ENCODE measurements at places on chromosomes 11 and 22.

DNA sequence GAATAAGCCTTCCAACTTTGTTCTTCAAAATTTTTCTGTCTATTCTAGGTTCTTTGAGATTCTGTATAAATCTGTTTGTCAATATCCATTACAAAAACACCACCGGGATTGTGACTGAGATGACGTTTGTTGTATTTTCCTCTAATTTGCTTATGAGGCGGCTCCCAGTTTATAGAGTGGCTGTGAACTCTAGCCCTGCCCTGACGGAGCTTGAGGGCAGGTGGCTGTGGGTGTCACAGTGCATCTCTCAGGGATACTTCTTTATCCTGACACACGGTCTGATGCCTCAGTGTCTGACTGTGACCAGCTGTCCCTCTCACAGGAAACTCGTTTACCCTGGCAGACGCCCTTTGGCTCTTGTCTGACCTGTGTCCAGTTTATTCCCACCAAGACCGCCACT lies 53.7 kb upstream of the ATXN10 start:
- no peak for DNase-seq

DNA sequence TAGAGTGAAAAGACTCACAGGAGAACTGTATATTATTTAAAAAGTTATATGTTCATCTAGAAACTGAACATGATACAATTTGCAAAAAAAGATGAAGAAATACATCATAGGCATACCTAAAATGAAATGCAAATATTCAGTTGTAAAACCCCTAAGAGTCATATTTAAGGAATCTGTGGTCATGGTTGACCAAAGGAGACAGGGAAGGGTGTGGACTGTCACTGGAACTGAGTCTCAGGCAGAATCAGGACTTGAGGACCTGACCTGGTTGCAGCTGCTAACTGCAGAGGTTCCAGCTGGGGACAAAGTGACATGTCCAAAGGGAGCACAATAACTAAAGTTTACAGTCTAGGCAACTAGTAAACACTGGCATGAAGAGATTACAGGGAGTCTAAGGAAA lies 211.3 kb upstream of the RAG2 start:
- no peak for DNase-seq

DNA sequence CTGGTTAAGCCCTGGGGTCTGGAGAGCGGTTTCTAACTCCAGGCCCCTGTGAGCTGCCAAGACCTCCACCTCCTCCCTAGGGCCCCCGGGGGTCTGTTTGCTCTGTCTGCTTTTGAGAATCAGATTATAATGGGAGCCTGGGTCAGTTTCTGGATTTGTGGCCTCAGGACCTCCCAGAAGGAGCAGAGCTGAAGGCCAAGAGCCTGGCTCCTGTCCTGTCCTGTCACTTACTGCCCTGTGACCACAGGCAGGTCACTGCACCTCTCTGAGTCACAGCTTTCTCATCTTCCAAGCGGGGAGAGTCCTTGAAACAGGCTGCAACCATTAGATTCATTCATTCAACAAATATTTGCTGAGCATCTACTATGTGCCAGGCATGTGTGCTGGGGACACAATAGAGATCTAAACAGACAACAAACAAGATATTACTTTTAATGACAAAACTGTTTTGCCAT lies 87.3 kb upstream of the FGF3 start:
- DNase-seq = no peak

GRCh38 chr22:49906799-49907290 lies 11.4 kb downstream of the ALG12 start:
- no peak for DNase-seq

DNA sequence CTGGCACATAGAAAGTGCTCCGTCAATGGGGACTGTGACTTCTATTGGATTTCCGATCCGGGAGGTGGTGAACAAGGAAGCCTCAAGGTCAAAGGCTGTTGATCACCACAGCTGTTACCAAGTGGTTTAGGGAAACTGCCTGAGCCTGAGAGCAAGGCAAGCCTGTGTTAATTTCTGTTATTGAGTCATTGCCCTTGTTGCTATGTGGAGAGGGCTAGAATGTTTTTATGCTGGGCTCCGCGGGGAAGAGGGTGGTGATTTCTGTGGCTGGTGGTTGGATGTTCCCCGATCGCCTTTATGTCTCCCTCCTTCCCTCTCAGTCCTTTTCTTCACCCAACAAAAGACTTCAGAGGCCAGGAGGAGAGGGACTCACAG lies 108.5 kb upstream of the ALX4 start:
- DNase-seq = no peak

DNA sequence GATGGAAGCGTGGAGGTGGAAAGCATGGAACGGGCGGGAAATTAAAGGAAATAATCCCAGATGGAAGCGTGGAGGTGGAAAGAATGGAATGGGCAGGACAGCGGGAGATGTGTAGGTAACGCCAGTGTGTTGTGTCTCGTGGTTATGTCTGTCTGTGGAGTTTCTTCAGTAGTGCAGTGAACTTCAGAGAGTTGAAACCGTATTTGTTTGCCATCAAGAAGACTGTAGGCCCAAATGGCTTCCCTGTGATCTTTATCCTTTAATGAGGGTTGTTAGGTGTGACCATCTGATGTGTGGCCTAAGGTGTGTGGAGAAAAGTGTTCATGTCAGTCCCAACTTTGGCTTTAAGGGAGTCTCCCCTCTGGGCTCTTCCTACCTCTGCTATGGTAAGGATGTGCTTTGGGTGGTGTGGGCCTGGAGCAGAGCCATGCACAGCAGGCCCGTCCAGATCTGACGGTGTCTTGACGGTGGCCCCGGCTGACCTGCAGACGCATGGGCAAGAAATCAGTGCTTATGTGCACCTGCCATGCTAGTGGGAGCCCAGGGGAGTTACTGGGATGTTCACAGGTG lies 39.6 kb downstream of the AP2A2 start:
- DNase-seq = no peak

- no peak for DNase-seq
These were observed 1260.9 kb downstream of the BRD1 start for GRCh38 chr22:48566741-48567140.

- no peak for DNase-seq
These were observed 77.7 kb downstream of the TRIM44 start for GRCh38 chr11:35740061-35740799.

- no peak for DNase-seq
These were observed 23.2 kb upstream of the ST3GAL4 start for GRCh38 chr11:126332221-126332711.

- no peak for DNase-seq
These were observed 14.0 kb upstream of the CTSD start for GRCh38 chr11:1777737-1778136.

DNA sequence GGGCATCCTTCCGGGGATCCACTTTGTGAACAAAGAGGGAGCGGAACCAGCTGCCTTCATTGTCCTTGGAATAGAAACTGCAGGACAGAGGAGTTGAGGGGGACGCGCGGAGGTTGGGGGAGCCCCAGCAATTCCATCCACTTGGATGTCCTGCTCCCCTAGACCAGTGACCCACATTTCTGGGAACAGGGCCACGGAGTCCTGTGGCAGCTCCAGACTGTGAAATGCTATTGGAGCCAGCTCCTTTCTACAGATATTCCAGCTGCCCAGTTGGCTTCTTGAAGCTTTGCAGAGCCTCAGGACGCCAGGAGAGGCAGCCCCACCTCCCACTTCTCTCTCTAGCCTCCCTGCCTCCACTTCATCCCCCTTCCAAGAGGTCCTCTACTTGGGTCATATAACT lies 10.5 kb downstream of the NIPSNAP1 start:
- DNase-seq = no peak

DNA sequence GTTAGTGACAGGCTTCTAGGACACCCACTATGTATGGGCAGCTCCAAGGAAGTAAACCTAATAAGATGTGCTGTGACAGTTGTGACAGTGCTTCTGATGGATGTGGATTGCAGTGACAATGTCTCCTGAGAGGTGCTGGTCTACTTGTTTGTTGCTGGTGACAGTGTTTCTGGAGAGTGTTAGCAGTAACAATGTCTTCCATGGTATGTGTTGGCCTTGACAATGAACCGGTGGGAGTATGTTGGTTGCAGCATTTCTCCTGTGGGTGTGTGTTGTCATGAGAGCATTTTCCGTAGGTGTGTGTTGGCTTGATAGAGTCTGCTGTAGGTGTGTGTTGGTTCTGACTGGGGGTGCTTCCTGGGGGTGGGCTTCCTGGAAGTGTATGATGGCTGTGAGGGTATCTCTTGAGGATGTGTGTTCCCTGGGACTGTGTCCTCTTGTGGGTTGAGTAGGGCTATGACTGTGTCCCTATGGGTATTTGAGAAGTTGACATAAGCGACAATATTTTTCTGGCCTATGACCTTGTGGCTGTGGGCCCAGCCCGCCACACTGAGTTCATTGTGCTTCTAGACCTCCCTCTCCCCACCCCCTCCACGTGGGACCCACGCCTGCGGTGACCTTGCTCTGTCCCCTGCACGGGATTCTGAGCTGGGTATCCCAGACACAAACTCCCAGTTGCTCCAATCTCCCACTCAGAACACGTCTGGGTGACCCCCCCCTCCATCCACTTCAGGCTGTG lies 1.2 kb downstream of the DCHS1 start:
- DNase-seq = no peak

- no peak for DNase-seq
These were observed 108.0 kb upstream of the CADM1 start for GRCh38 chr11:115612046-115612730.

DNA sequence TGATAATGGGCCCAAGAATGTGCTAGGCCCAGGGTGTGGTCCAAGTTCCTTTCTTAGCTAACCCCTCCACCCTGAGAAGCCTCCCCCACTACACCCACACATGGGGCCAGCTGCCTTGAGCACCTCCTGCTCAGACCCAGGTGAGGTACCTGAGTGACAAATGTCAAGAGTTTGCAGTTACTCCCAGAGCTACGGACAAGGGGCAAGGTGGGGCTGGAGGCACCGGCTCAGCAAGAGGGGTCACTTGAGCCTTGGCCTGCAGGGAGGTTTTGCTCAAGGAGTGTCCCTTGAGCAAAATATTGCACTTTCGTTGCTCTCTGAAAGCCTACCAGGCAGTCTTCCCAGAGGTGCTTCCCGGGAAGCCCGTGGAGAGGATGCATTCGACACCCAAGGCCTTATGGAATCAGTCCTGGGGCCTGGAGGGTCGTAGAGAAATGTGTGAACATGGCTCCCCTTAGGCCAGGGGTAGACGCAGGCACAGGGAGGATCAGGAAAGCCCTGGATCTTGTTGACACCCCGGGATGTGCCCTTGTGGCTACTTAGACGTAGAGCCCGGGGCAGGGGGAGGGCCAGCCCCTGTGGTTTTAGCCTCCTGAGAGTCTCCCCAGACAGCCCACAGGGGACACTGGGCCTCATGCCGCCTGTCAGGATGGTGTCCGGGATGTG lies 114.2 kb downstream of the KCNQ1 start:
- DNase-seq = no peak

DNA sequence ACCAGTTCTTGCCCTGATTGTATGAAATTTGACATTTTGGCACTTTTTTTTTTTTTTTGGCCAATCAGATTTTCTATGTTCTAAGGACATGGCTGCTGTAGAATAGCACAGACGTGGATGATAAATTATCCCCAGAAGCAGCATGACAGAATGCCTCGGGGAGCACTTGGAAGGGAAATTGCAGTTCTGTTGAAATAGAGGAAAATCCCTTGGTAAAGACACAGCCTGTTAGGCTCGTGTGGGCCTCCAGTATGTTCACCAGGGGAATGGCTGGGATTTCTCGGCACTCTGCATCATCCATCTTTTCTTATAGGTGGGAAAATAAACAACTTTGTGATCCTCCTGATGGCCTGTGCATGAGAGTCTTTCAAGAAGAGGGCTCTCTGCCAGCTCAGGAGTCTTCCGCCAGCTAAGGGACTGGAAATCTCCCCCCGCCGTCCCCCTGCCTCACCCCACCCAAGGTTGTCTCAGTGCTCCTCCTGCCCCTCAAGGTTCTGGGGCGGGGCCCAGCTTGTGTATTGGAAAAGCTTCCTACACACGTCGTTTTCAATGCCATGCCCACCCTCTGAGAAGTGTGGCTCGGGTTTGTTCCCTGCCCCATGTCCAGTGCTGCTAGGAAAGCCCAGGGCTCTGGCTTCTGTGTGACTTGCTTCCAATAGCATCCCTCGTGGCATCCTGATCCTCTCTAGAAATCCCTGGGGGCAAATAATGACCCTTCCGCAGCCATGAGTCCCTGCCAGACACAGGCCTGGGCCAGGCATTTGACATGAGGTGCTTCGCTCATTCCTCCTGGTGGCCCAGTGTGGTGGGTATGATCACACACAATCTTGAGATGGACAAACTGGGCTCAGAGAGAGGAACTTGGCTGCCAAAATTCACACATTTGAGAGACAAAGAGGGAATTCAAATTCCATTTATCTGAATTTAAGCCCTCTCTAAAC lies 70.6 kb upstream of the ATXN10 start:
- DNase-seq = no peak

- no peak for DNase-seq
These were observed 207.0 kb downstream of the MN1 start for GRCh38 chr22:27594474-27595134.

DNA sequence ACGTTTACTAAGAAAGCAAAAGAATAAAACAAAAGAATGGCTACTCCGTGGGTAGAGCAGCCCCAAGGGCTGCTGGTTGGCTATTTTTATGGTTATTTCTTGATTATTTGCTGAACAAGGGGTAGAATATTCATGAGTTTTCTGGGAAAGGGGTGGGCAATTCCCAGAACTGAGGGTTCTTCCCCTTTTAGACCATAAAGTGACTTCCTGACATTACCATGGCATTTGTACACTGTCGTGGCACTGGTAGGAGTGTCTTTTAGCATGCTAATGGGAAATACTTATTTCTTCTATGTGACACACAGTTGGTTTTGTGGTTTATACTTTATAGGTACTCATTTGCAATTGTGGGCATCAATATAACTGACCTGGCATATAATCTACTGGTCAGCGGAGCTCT lies 56.3 kb downstream of the SLN start:
- DNase-seq = no peak

GRCh38 chr11:114058026-114058706 lies 1.3 kb upstream of the ZBTB16 start:
- no peak for DNase-seq

- DNase-seq = no peak
These were observed 16.3 kb downstream of the IL2RB start for GRCh38 chr22:37133304-37134018.

DNA sequence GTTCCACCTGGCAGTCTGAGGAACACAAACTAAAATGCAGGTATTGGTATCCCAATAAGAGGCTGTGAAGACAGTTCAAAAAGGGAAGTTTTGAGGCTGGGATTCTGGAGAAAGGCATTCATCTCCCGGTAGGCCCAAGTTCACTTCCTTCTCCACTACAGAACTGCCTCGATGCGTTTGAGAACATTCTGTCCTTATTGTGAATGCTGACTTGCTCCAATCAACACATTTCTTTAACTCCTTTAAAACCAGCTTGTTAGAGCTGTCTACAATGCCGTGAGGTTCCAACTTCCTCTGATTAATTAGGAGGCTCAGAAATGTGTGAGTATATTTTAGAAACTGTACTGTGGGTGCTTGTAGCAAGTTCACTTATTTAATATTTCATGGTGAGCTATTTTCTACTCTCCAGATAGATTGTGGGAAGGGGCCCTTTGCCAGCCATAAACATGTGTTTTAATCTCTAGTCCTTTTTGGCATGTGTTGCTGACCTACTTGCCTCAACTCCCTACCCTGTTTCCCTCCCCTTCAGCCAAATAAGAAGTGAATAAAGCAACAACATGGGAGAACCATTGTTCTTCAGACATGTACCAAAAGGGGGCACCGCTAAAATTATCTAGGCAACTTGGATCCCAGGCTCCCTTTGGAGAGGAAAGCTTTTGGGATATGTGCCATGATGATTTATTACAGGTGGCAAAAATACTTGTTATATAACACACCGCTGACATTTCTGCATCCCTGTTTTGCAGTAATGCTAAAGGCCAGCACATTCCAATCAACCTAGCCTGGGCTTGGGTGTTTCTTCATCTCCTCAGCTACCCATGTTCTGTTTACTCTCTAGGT lies 245.6 kb downstream of the BLID start:
- DNase-seq = no peak

Data from stimulated activated CD4-positive, alpha-beta T cell treated with anti-CD3 and anti-CD28 coated beads, TNF-alpha, amount 100 ng/mL, for 24 hours (primary cell).